ENCODE measurements at places on chromosomes 7 and 10.

DNA sequence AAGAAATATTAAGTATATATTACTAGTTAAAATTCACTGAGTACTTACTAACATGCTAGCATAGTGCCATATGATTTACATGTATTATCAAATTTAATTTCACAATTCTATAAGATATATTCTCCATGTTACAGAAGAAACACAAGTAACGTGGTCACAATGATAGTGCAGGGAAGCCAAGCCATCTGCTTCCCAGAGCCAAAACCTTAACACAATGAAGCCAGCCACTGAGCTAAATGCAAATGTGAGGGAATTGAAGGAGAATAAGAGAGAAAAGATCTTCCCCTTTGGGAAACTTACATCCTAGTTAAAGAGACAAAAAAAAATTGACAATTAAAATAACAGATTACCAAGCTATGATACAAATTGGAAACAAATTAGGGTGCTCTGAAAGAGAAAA is 63.6 kb downstream of the ELAPOR2 start:
- no peak for DNase-seq

GRCh38 chr7:75850235-75850634 is 28.6 kb upstream of the RHBDD2 start:
- no peak for DNase-seq

DNA sequence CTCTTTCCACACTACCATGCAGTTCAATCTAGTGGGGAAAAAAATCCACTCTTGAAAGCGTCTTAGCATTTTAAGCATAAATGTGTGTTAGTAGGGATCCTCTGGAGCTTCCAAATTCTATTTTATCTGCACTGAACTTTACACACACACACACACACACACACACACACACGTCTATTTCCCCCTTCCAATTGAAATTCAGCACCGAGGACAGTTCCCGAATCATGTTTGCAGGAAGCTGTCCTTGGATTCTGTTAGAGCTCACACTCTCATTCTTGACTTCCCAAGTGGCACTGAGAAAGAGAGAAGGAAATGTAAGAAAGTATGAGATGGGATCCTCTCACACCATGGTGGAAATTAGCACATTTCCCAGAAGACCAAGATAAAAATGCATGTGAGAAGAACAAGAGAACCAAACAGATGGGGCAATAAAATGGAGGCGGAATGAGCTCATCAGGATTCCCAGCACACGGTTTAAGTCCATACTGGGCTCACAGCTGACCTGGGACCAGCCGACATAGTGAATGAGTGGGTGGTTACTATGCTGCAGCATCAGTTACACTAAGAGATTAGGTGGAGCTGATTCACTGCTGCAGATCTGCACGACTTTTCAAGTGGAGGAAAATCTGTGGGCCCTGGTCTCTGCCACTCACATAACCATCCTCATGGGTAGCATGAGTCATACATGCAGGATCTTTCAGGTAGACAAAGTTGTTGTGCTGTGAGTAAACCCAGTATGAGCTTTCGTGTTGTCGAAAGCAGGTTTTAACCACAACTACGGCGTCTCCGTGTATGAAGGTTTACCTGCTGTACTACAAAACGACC is 3.3 kb upstream of the NPTX2 start:
- DNase-seq = no peak

DNA sequence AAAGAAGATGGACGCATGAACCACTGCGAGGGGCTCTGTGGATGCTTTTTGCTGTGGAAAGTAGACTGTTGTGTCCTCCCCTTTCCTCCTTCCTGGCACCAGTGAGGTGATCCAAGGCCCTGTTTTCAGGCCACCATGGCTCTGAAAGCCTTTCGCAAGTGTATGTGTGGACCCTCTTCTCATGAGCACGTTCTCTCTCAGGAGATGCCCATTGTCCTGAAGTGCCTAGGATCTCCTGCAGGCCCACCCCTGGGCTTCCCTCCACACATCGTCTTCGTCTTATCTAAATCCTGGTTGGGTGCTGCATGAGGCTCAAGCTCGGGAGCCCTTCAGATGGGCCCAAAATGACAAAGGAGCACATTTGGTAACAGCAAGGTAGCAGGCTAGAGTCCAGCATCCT is 188.2 kb downstream of the PTPN20 start:
- DNase-seq = no peak

DNA sequence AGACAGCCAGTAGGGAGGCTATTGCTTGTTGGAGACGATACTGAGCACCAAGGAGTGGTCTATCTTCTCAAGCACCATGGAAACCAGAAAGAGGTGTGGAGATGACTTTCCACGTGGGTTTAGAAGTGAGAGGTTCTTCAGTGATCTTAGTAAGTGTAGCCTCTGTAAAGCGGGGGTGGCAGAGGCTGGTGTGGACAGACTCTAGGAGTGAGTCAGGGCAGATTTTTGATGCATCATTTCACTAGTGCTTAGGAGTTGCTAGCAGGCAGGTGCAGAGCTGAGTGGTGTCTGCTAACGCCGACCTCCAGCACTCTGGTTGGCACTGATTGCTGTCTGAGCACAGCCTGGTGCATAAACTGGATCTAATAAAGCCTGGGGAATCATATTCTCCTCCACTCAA is 78.4 kb upstream of the ADO start:
- no peak for DNase-seq

- DNase-seq = no peak
Measured at GRCh38 chr7:138212314-138212713, 136.1 kb downstream of the AKR1D1 start.

DNA sequence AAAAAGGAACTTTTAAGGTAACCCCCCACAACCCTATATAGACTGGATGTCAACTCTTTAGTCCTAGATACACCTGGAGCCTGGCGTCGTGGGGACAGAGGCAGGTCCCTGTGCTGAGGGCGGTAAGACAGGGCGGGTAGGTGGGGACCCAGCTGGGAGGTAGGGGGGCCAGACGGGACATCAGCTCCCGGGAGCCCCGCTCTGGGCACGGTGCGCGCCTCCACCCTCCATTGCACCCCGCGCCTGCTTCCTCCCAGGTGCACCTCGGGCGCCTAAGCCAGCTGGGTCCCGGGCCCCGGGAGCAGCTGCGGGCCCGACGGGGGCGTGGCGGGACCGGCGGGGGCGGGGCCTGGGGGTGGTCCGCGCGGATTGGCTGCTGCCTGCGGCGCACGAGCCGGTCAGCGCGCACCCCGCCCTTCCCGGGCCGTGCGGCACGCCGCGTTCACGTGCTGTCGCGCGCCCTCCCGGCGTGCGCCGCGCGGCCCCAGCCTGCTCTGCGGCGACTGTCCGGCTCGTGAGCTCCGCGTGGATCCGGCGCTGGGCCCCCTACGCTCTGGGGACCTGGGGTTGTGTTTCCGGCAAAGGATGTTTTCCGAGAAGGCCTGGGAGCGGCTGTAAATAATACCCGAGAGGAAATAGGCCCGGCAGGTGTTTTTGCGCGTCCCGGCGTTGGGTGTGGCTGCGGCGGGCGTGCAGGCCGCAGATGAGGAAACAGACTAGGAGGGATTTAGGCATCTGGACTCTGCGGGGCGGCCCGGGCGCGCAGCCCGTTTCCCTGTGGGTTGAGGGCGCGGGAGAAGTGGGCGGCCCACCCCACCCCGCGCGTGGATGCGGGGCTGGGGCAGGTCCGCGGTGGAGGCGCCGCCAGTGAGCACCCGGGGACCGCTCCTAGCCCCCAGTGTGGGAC is 39.1 kb upstream of the PFKFB3 start:
- DNase-seq = peak; percentile 95

GRCh38 chr7:29609162-29610037 is 45.8 kb downstream of the PRR15 start:
- no peak for DNase-seq

GRCh38 chr7:148835854-148836253 is 48.2 kb downstream of the EZH2 start:
- DNase-seq = no peak

GRCh38 chr10:111739125-111739873 is 444.3 kb downstream of the GPAM start:
- DNase-seq = no peak

DNA sequence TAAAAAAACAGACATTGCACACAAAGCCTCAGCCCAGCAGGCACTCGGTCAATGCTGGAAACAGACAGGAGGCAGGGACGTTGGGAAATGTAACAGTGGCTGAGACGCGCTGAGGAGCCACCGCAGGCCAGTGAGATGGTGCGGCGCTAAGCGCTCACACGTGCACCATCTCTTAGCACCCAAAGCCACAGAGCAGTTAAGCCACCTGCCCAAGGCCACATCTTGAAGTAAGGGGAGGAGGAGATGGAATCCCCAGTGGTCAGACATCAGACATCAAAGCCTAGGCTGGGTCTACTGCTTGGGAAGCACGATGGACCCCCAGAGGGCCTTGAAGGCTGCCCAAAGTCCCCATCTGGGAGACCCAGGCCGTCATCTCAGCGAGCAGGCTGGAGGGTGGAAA is 15.6 kb downstream of the LAT2 start:
- no peak for DNase-seq

GRCh38 chr7:92156990-92157389 is 22.0 kb downstream of the LRRD1 start:
- DNase-seq = no peak

GRCh38 chr10:79266543-79267312 is 80.5 kb upstream of the PPIF start:
- DNase-seq = no peak

DNA sequence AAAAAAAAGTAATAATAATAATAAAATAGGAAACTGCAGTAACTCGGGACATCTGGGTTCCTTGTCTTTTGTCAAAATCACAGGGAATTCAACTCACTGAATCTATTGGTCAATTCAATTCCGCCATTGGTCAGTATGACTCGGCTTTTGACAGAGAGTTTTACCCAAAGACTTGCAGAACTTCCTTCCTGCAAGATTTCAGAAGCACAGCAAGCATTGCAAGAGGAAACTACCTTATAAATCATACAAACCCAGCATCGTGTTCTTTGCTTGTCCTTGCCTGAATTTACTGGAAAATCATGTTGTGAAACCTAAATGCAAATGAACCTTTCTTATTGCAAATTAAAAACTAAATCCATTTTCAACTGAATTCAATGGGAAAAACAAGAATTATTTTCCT is 15.5 kb downstream of the KLF6 start:
- no peak for DNase-seq

- peak; percentile 87 for DNase-seq
Measured at GRCh38 chr7:2105917-2106316, 126.8 kb downstream of the MAD1L1 start.

GRCh38 chr7:105648561-105649401 is 67.5 kb upstream of the EFCAB10 start:
- no peak for DNase-seq

DNA sequence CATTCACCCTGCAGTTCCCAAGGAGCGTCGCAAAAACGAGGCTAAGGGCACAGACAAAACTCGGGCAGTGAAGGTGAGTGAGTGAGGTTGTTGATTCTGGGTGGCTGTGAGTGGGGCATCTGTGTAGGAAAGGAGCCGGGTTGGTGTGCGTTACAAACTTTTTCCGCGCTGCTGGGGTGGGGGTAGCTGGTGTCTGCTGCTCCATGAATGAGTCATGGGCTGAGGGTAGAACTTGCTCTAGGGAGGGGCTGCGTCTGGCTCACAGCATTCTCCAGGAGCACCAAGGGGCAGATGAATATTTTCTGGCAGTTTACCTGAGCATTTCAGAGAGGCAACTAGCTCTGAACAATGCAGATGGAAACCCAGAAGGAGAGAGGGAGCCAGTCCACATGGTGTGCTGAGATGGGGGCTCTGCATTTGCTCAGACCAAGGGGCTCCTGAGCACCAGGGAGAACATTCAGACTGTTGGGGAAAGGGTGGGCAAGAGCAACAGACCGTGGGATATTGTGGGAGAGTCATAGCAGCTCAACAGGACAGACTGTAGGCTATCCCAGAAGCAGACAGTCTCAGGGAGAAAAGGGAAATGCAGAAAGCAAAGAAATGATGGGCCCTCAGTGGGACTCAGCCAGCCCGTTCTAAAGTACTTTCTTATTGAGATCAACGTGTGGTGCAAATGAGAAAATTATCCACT is 18.8 kb downstream of the NOBOX start:
- DNase-seq = no peak

GRCh38 chr7:77913977-77914607 is 115.5 kb downstream of the PHTF2 start:
- DNase-seq = no peak

DNA sequence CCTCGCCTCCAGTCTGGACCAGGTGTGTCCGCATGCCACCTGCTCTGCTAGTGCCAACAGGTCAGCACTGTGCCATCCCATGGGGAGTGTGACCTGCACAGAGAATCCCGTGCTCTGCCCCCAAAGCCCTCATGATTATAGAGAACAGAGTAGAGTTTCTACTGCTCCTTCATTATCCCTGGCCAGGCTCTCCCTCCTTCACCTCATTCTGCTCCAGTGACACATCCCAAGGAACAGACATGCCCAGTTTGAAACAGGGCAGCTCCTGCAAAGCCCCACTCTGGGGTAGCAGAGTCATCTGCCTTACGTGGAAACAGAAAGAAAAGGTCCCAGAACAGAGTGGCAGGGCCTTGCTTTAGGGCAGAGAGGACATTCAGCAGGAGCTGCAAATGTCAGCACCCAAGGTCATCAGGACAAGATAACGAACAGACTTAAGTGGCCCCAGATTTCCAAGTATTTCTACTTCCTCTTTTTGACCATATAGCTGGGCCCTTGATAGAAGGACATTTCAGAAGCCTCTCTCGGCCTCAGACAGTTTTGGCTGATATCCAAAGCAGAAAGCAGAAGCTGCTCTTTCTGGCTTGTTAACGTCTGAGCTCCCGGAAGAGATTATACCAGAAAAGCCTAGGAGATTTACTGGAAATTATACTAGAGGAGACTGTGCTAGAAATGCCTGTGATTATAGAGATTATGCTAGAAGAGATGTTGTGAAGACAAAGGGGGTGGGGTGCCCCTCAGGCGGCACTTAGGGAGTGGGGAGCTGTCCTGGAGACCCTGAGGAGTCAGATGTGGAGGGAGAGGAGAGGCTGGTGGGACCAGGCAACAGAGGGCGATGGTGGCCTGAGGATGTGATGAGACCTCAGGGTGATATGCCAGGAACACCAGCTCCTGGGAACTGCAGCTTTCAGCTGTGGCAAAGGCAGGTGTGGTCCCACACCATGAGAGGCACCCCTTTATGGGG is 12.6 kb downstream of the TMEM176B start:
- no peak for DNase-seq

GRCh38 chr7:105060923-105061322 is 46.9 kb downstream of the KMT2E start:
- no peak for DNase-seq

- DNase-seq = no peak
Measured at GRCh38 chr7:129373651-129374428, 60.4 kb upstream of the STRIP2 start.

DNA sequence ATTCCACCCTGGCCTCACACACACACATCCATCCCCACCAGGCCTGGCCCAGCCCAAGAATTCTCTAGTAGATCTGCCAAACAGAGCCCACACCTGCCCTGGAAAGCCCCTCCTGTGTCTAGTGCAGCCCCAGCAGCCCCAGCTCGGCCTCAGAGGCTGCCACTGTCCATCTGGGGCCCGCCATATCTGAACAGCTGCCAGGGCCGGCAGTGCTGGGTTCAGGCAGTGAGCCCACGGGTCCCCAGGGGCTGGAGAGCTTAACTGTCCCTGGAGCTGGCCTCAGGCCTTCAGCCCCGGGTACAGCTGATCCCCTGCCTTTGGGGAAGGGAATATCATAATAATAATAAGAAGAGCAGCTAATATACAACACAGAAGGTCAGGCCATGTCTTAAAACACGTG is 574 bp downstream of the MYL10 start:
- DNase-seq = no peak

- no peak for DNase-seq
Measured at GRCh38 chr7:44995555-44996493, 4.2 kb upstream of the CCM2 start.

Measured in liver (tissue), 10 donors.